ENCODE measurements at places on chromosomes 1 and 21.

DNA sequence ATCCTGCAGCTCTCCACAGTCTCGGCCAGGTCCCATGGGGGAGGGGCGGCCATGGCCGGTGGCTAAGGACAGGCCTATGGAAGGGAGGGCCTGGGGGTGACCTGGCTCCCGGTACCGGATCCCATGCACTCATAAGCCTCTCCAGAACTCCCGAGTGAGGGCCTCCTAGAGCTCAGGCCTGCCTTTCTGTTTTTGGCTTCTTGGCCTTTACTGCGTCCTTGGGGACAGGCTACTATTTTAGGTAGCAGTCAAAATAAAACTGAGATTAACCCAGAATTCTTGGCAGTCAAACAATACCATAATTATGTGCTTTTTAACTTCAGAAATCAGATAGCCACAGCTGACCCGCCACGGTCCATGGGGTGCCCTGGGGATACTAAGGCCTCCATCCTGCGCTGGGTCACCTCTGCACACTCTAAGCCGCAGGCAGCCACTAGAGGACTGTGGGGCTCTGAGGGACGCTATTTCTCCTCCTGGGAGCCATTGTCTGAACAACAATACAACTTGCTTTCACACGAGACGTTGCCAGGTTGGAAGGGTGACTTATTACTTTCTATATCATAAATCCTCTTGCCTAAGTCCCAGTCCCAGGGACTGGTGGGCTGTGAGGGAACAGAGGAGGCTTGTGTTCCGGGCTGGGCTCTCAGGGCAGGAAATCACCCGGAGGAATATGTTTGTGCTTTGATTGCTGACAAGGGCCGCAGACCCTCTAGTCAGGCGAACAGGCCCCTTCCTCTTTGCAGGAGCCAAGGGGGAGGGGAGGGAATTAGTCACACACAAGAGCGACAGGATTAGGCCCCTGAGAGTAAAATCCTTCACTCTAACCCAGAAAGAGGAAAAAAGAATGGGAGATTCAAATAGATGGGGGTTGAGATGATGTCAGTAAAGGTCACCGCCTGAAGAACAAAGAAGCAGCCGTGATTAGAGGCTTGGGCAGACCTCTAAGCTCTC lies 40.7 kb upstream of the BCAR3 start:
- no peak for DNase-seq

DNA sequence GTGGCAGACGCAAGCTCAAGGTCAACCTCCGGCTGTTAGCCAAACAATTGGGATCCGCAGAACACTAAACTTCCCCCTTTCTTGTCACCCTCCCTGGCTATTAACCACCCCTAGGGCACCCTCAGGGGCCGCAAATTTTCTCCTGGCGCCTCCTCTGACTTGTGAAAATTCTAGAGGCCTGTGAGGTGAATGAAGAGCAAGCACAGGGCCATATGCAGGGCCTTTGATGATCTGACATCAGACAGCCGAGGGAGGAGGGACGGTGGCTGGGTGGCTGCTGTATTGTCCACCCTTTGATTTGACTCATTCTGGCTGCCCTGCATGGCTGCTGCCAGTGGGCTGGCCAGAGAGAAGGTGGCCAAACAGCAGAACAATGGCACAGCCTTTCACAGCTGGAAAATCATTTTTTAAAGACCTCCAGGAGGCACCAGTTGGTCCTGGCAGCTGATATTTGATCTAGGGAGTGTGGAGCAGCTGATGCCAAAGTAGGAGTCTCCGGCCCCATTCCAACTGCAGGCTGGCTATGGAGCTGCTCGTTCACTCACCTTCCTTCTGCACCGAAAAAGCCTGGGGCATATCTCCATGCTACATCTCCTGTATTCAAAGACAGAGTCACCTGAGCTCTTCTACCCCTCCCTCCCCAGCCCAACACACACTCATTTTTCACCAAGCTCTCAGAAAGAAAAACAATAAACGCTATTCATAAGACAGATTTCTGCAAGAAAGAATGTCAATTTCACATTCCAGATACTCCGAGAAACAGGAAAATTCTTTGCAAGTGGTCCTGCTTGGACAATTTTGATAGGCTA lies 44.9 kb upstream of the BARHL2 start:
- DNase-seq: no peak

GRCh38 chr1:108010581-108010980 lies 45.6 kb upstream of the VAV3 start:
- no peak for DNase-seq

GRCh38 chr1:51316113-51316845 lies 14.1 kb downstream of the TTC39A start:
- no peak for DNase-seq

DNA sequence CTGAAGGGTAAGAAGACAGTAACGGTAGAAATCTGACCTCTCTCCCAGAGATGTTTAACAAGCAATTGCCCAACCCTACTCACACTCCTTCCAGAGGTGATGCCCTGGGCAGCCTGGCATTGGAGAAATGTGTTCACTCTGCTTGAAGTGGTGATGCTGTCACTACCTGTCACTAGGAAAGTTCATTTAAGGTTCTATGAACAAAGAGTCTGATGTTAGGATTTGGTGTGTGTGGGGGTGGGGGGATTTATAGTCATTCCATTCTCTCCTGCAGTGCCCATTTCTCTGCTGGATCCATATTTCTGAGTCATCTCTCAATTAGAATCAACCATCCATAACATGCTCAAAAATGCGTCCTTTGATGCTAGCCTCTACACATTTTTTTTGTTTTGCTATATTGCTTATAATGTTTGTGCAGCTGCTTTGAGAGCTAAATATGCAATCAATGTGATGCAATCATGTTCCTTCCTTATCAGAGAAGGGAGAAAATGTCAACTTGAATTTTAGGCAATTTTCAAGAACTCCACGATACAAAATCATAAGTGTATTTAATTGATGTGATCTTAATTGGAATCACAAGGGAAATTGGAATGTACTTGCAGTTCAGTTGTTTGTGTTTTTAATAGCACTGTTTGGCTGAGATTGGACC lies 173.9 kb downstream of the DUSP10 start:
- no peak for DNase-seq

Data from GM12892 (cell line).